Epithelial cell of umbilical artery (primary cell): ENCODE measurements at places on chromosomes 2 and 18. TPM values are rescaled to one million over a fixed set of nuclear protein-coding genes. Genes with fewer than 3 reads are reported as not detected.

DSC3 gene
- total RNA-seq = 0.61 and 1.3 TPM in 2 replicates

CD8B2 gene
- not detected in 2 replicates for total RNA-seq

CNGA3 gene
- not detected in 2 replicates for total RNA-seq

C2orf72 gene
- total RNA-seq = not detected in 2 replicates
